ENCODE measurements at places on chromosomes 11 and 22.

DNA sequence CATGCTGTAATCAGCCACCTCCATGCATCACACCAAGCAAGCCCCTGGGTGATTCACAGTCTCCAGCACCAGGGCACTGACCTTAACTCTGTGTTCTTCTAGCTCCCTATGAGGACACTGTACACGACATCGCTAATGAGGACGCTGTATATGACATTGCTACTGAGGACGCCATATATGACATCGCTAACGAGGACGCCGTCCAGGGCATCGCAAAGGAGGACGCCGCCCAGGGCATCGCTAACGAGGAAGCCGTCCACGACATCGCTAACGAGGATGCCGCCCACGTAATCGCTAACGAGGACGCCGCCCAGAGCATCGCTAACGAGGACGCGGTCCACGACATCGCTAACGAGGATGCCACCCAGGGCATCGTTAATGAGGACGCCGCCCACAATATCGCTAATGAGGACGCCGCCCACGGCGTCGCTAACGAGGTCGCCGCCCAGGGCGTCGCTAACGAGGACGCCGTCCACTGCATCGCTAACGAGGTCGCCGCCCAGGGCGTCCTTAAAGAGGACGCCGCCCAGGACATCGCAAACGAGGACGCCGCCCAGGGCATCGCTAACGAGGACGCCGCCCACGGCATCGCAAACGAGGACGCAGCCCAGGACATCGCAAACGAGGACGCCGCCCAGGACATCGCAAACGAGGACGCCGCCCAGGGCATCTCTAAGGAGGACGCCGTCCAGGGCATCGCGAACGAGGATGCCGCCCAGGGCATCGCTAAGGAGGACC, 34.5 kb upstream of the DGCR6L start:
- no peak for DNase-seq

GRCh38 chr22:19553201-19553600, 29.0 kb upstream of the CLDN5 start:
- no peak for DNase-seq

- DNase-seq: peak; percentile 20
These were observed 26.0 kb downstream of the NEAT1 start for GRCh38 chr11:65448418-65449105.

- no peak for DNase-seq
These were observed 1.2 kb downstream of the TUBA8 start for GRCh38 chr22:18111759-18112330.

DNA sequence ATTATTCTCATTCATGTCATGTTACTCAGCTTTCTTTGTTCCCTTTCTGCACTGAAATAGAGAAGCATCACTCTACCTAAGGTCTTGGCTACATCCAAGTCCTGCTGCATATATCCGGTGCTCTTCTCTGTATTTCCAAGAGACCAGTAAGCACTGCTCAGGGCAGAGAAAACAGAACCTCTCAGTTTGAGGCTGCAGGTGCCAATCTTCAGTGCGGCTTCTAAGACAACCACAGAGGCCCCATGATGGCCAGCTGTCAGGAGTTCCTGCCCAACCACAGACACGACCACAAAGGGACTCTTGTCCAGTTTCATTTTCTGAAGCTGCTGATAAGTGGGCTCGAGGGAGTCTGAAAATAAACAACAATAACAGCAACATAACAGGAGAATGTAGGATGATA, 378.4 kb upstream of the PITPNB start:
- DNase-seq: no peak

GRCh38 chr11:85953491-85954143, 98.4 kb downstream of the CCDC83 start:
- no peak for DNase-seq

DNA sequence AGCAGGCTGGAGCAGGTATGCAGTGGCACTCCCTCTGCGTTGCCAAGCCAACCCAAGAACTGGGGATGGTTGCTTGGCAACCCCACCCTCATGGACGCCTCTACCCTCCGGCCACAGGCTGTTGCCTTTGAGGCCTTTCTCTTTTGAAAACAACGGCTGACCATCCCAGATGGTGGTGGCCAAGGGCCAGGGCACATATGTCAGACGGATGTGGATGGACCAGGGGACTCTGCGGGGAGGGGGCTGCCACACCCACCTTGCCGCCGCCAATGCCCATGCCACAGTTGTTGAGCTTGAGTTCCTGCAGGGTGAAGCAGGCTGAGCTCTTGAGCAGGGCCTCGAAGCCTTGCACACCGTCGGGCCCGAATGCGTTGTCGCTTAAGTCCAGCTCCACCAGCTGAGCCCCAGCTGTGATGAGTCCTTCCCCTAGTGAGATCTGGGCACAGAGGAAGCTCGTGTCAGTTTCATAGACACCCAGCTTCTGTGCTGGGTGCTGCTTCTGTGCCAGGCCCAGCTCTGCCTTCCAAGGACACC, 21.5 kb downstream of the RANGAP1 start:
- DNase-seq: no peak

- peak; percentile 22 for DNase-seq
These were observed 18.2 kb downstream of the RTN4R start for GRCh38 chr22:20249797-20250354.

- DNase-seq: no peak
These were observed 3.9 kb upstream of the OR4C6 start for GRCh38 chr11:55658031-55658573.

GRCh38 chr11:131504199-131504949, 134.0 kb downstream of the NTM start:
- no peak for DNase-seq

DNA sequence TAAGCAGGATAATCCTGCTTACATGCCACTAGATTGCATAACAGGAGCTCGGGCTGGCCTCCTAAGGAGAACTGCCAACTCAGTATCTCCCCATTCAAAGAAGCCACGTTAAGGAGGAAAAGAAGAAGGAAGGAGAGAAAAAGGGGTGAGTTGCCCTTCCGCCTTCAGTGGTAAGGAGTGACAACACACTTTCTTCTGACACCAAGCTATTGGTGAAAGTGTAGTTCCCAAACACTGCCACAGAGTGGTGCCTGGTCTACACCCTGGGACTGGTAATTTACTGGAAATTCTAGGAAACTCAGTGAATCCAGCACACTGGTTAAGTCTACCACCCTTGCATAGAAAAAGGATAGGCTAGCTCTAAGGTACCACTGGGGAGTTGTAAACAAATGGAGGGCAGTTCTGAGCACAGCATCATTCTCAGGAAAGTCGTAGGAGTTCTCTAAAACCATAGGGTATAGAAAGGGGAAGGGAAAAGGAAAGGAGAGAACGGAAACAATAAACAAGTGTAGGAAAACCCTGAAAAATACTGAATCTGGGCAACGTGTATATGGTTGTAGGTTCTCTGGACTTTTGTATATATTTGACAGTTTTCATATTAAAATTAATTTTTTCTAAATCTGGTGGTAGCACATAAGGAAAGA, 58.2 kb downstream of the RRAS2 start:
- DNase-seq: peak; percentile 3

DNA sequence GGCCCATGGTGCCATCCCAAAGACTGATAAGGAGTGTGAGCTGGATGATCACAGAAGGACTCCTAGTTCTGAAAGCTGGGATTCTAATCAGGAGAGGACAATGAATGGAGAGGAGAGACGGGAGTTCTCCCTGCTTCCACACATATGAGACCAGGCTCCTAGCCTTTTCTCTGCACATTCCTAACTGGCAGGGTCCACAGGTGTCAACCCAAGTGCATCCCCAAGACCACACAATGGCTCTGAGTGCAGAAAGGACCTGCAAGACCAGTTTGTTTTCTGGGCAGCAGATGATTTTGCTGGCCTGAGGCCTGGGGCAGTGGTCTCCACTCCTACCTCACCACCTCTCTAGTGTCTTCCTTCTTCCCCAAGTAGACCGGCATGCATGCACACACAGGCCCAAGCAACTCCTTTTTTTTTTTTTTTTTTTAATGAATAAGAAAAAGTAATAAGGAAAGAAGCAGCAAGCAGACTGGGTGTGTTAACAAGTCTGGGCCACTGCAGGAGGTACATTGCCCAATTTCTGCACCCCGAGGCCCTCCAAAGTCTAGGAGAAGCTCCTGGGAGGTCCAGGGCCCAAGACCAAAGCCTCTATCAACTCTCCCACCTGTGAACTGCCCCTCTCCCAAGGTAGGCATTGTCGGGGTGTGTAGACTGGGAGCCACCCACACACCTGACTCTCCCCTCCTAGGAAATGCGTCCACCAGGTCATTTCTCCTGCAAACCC, 1.2 kb upstream of the TSKU start:
- no peak for DNase-seq

- no peak for DNase-seq
These were observed 1.1 kb upstream of the RAC2 start for GRCh38 chr22:37244922-37245722.

GRCh38 chr22:22352371-22352999, 107.9 kb downstream of the VPREB1 start:
- DNase-seq: no peak

DNA sequence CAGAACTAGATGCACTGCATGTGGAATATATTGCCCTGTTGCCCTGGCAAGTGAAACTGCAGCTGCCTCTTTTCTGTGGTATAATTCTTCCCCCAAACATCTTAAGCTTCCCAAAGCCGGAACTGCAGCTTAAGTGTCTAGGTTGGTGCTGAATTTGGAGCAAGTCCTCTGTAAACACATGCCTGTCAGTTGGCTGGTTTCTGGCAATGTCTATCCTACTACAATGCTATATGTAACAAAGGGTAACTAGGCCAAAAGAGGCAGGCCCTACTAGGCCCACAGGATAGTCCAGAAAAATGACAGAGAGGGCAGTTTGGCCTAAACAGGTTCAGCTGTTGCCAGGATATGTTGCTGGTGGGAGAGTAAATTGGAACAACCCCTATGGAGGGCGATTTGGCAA, 27.9 kb downstream of the ASCC2 start:
- DNase-seq: no peak

- DNase-seq: no peak
These were observed 11.6 kb downstream of the MMP3 start for GRCh38 chr11:102831489-102832440.

- no peak for DNase-seq
These were observed 34.7 kb upstream of the CLNS1A start for GRCh38 chr11:77672264-77672663.

DNA sequence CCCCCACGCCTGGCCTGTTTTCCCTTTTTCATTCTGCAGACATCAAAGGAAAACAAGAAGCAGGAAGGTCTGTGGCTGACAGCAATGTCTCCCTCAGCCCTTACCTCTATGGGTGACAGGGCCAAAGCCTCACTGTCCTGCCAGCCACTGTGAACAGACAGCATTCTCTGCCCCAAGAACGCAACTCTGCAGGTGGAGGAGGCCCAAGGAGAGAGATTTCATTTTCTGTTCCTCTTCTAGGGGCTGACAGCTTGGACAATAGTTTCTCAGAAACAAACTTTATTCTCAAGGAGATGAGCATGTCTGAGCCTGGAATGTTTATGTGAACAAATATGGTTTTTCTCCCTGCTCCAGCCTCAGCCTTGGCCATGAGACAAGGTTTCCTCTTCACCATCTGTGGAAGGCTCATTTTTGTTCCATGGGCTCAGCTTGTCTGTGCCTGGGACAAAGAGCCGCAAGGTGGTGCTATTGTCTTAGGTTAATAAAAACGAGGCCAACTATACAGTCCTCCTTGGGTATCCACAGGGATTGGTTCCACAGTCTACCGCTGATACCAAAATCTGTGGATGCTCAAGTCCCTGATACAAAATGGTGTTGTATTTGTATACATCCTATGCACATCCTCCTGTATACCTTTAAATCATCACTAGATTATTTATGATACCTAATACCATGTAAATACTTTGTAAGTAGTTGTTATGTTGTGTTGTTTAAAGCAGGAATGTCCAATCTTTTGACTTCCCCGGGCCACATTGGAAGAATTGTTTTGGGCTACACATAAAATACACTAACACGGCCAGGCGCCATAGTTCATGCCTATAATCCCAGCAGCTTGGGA, 5.8 kb downstream of the PIWIL3 start:
- DNase-seq: peak; percentile 54

GRCh38 chr22:42841444-42841843, 15.6 kb downstream of the ARFGAP3 start:
- no peak for DNase-seq

GRCh38 chr11:65730461-65730860, 9.9 kb upstream of the RNASEH2C start:
- DNase-seq: no peak

- DNase-seq: no peak
These were observed 277.6 kb downstream of the BRD1 start for GRCh38 chr22:49550141-49550430.

- DNase-seq: no peak
These were observed 118.0 kb downstream of the SIK3 start for GRCh38 chr11:116980136-116980793.

DNA sequence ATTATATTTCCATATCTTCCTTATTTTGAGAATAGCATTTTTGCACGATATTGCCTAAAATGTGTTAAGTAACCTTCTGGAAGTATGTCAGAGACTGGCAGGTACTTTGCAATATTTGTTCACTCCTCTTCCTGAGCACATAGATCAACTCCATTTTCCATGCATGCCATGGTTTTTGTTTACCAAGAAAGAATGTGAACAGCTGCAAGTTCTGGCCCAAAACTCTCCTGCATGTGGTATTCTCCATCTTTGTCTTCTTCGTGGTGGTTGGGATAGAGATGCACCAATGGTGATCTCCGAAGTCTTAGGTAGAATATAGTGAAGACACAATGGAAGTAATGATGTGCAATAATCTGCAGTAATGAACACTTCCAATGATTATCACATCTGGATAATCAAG, 2241.0 kb upstream of the RAG2 start:
- no peak for DNase-seq

- peak; percentile 21 for DNase-seq
These were observed 327.0 kb upstream of the CCDC90B start for GRCh38 chr11:83612891-83613766.

GRCh38 chr22:47006433-47006832, 244.0 kb downstream of the TBC1D22A start:
- DNase-seq: no peak

GRCh38 chr11:17700991-17701390, 18.4 kb upstream of the MYOD1 start:
- no peak for DNase-seq

- no peak for DNase-seq
These were observed 47.0 kb upstream of the GNAZ start for GRCh38 chr22:23023294-23023693.

GRCh38 chr11:134658481-134659225, 246.6 kb upstream of the B3GAT1 start:
- DNase-seq: no peak

GRCh38 chr22:31139866-31140716, at the start of gene PLA2G3:
Gene PLA2G3 (minus strand): TSS chr22:31140508. CDS start chr22:31140354, 154 bp downstream.
- DNase-seq: peak; percentile 86

DNA sequence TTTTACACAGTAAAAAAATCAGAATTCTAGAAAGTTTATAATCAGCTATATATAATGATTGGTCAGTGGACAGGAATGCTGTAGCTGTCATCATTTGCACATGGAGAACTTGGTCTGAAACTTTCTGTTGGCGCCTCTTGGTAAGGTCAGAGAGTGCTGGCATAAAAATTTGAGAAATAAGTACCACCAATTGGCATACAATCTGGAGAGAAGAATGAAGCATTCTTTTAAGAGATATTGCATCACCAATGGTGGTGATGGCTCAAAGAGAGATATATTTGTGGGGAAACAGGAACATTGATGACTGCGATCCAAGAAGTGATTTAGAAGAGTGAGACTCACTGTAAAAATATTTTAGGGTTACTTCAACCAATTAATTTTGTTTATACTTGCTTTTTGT, 19.8 kb upstream of the OOSP1 start:
- no peak for DNase-seq

GRCh38 chr22:44363980-44364750, 51.4 kb upstream of the SHISAL1 start:
- DNase-seq: no peak
